Osteoblast (primary cell): ENCODE measurements at places on chromosomes 4 and X. TPM values are rescaled to one million over a fixed set of nuclear protein-coding genes. Genes with fewer than 3 reads are reported as not detected.
A peak's percentile ranks its signal among the peaks of the same experiment; 100 is the strongest.

DNA sequence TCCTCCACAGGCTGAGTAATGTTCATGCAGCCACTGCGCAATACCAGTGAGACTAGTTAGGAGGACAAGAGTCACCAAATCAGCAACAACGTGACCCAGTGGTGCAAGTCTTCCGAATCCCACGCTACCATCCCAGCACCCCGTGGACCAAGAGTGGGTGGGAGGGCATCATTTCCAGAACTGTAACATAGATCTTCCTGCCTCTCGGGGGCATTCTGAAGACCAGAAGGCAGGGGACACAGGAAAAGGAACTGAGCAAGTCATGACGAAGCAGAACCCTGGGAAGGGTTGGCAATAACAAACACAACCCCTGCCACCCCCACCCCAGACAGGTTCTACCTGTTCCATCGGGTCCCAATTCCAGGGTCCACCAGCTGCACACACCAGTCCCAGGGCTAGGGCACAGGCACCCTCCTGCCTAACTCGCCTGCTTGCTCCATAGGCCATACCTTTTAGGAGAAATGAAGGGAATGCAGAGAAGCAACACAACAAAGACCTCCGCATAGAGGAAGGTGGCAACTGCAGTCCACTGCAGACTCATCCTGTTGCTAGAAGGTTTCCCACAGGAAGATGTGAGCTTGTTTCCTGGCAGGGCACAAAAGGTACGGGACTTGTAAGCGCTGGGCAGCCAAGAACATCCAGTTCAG lies 1.4 kb downstream of the BCAP31 start:
- peak; percentile 85 for DNase-seq

- no peak for DNase-seq
Measured at GRCh38 chr4:69493515-69493914, 2.2 kb downstream of the UGT2B4 start.

Gene ZIC3
- total RNA-seq, result not detected in 2 replicates

- DNase-seq, result no peak
Measured at GRCh38 chrX:139783030-139783429, 75.1 kb upstream of the MCF2 start.

DNA sequence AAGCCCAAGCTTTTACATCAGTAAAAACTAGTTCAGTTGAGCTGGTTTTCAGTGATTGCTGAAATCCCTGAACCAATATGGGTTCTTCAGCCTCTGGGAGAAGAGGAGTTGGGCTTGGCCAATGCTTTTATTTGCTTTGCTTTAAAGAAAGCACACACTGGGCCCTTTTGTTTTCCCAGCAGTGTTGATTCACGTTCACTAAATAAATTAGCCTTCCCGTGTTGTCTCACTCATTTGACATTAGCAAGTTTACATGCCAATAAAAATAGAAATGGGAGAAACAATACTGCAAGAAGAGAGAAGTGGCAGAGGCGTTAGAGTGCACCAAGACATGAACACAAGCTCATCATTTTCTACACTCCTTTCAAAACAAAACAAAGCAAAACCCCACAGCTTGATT lies 136.2 kb downstream of the SHROOM3 start:
- no peak for DNase-seq

Gene MID2
- 19.9 and 23.6 TPM in 2 replicates for total RNA-seq

DNA sequence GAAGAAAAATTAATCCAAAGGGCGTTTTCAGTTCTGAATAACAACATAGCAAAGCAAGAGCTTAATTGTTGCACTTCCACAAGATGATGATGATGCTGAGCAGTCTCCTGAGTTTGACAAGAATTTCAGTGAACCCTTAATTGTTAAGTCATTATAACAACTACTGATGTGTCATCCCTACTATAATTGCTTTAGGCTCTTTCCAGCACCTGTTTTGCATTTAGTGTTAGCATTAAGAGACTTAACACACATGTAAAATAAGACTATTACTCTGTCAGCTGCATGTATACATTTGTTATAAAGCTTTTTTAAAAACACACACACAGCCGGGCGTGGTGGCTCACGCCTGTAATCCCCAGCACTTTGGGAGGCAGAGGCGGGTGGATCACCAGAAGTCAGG lies 37.9 kb upstream of the GALNT7 start:
- DNase-seq, result no peak

Gene GAGE2A
- not detected in 2 replicates for total RNA-seq

- DNase-seq, result no peak
Measured at GRCh38 chrX:43573441-43574015, 82.6 kb upstream of the MAOA start.

DNA sequence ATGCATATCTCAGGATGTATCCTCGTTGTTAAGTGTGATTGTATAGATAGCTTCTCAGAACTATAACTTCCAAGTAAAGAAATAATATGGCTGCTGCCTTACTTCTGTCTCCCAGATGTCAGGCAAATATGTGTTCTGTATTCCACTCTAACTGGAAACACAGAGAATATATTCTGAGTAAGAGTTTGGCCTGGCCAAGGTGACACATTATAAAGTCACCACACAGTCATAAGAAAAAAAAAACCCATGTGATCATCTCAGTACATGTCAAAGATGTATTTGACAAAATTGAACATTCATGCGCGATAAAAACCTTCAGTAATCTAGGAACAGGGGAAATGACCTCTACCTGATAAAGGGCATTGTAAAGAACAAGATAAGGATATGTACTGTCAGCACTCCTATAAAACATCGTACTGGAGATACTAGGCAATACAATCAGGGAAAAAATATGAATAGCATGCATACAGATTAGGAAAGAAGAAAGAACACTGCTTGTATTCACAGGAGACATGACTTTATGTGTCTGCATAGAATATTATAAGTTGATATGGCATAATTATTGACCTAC lies 207.1 kb downstream of the ZNF330 start:
- no peak for DNase-seq

DNA sequence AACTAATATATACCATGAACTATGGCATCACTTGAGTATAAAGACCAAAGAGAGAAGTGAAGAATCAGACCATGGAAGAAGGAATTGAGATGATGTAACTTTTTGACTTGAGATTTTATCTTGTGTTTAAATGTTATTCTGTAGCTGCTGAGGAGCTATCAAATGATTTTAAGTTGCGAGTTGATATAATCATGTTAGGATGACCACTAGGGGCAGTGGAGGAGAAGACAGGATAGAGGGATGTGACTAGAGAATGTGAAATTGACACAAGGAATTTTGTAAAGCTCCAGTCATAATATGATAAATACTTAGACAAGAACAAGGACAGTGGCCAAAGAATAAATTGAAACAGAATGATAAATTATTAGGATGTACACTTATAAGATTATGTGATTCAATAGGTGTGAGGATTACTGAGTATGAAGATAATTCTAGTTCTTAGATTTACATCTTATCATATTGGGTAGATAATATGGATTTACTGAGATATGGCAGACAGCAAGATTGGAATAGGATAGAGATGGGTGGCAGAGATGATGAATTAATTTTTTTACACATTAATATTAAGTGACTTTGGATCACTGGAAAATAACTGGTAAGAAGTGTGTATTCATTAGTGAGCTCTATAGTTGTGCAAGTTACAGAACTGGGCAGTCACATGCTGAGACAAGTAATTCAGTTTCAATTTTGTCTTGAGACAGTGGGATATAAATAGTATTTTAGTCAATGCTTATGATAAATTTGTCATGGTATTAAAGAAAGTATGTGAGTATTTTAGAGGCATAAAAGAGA lies 816.0 kb upstream of the PCDH10 start:
- no peak for DNase-seq

GRCh38 chr4:9885958-9886357 lies 104.5 kb downstream of the DRD5 start:
- no peak for DNase-seq

DNA sequence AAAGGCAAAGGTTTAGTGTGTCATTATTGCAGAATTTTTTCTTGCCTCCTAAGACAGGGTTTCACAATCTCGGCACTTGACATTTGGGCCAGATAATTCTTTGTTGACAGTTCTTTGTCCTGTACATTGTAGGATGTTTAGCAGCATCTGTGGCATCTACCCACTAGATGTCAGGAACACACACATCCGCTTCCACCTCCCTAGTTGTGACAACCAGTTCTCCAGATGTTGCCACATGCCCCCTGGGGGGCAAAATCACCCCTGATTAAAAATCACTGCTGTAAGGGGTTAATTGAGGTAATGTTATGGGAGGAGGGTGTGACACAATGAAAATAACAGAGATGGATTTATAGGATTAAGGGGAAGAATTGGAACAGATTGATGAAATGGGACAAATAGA lies 75.3 kb downstream of the HMGB2 start:
- DNase-seq, result no peak

Gene ZMAT1
- 0.29 and 0.36 TPM in 2 replicates for total RNA-seq

DNA sequence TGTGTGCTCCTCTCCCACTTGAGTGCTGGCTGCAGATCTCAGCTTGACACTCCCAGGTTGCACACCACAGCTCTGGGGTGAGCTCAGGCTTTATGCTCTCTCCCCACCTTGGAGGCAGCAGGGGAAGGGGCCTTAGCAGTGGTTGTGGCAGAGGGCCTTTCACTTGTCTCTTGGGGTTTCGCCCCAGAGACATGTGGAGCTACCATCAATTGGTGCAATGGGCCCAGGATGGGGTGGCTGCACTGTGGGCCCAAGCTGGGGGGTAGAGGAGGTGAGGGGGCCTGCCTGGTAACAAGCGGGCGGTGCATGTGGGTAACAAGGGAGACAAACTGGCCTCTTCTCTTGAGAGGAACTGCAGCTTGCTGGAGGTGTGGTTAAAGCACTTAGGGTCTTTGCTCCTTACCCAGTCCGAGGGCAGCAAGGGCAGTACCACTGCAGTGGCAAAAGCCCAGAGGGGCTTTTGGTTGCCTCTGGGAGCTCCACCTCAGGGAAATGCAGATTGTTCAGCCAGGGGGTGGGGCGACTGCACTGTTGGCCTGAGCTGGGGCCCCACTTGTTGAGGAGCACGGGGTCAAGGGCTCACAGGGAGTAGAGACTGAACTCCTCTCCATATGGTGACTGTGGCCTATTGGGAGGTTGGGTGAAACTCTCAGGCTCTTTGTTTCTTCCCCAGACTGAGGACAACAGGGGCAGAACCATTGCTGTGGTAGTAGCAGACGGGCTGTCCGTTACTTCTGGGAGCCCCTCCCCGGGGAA lies 30.5 kb upstream of the OR13H1 start:
- DNase-seq, result no peak

GRCh38 chr4:142596121-142596520 lies 250.0 kb downstream of the INPP4B start:
- no peak for DNase-seq

GRCh38 chr4:176340871-176341685 lies 21.3 kb downstream of the SPCS3 start:
- peak; percentile 62 for DNase-seq

Gene HS3ST1
- total RNA-seq, result under 0.01 TPM in 2 replicates

DNA sequence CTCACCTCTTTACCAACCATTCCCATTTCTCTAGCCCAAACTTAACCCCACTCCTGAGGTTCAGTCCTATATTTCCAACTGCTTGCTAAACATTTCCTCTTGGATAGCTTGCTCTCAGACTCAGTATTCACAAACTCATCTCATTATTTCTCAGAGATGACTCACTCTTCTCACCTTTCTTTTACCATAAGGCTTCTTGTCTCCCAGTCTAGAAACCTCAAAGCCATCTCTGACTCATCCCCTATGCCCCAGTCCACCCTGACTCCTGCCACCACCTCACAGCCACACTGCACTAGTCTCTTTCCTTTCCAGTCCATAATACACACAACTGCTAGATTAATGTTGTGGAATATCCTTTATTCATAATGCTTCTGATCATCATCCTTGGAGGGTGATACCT lies 4.8 kb downstream of the FRMPD3 start:
- no peak for DNase-seq

- no peak for DNase-seq
Measured at GRCh38 chr4:57044996-57045395, 65.2 kb downstream of the IGFBP7 start.

GRCh38 chr4:174427571-174428140 lies 94.6 kb downstream of the HPGD start:
- no peak for DNase-seq

Gene PAGE2
- not detected in 2 replicates for total RNA-seq

Gene SYP
- total RNA-seq, result 0.29 and 0.36 TPM in 2 replicates

DNA sequence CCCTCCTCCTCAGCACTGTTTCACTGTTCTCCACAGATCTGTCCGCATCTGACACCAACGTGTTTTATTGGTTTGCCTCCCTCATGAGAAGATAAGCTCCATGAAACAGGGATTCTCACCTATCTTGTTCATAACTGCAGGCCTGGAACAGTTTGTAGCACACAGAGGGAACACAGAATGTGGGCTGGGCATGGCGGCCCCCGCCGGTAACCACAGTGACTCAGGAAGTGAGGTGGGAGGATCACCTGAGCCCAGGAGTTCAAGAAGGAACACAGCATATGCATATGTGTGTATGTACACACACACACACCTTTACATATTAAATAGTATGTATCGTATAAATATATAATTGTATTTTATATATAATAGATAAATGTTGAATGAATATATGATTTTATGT lies 168.6 kb downstream of the AFAP1 start:
- DNase-seq, result no peak

DNA sequence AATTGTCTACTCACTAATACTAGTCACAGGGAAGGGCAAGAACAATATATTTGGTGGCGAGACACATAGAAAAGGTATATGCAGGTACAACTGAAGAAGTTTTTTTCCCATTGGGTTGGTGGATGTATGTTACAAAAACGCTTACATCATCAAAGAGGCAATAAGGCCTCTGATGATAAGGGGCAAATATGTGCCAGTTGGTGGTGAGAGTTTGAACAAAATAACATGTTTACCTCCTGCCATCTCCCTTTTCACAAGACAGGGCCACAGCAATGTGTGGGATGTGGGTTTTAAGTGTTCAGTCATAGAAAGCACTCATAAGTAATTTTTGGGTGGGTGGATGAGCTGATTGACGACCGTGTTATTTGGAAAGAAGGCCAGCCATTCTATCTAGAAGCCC lies 41.7 kb downstream of the PAGE2 start:
- no peak for DNase-seq

- peak; percentile 78 for DNase-seq
Measured at GRCh38 chrX:19709812-19710518, 177.4 kb downstream of the SH3KBP1 start.

- no peak for DNase-seq
Measured at GRCh38 chrX:30230395-30230794, at the start of gene MAGEB3. TSS of gene MAGEB3 (plus strand) at chrX:30230657. CDS start at chrX:30235925, 5,268 bp downstream.

Gene LAMP2
- total RNA-seq, result 237 and 294 TPM in 2 replicates

- DNase-seq, result no peak
Measured at GRCh38 chr4:105327956-105328355, 145.9 kb downstream of the PPA2 start.

Gene CDS1
- under 0.01 and 0.29 TPM in 2 replicates for total RNA-seq

DNA sequence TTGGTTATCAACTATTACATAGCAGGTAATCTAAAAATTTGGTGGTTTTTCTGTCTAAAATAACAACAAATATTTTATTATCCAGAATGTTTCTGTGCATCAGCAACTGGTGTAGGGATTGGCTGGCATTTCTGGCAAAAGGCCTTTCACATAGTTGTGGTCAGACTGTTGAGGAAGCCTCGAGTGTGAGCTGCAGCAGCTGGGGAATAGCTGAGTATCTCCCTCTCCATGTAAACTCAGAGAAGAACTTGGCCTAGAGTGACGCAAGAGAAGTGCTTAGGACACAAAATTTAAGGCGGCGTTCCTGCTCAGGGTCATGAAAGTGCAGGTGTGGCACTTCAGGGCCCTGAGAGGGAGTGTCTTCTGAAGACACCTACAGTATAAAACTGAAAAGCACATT lies 558.9 kb downstream of the SPOCK3 start:
- DNase-seq, result no peak
